ENCODE measurements at places on chromosomes 5 and 9. TPM values are rescaled to one million over a fixed set of nuclear protein-coding genes. Genes with fewer than 3 reads are reported as not detected.
A peak's percentile ranks its signal among the peaks of the same experiment; 100 is the strongest.

- DNase-seq, result no peak
These were observed 214.6 kb upstream of the C9orf72 start for GRCh38 chr9:27787891-27788290.

Gene ZNG1A
- total RNA-seq, result 51.1 TPM

Gene CDKN2B-AS1
- not detected for total RNA-seq

DNA sequence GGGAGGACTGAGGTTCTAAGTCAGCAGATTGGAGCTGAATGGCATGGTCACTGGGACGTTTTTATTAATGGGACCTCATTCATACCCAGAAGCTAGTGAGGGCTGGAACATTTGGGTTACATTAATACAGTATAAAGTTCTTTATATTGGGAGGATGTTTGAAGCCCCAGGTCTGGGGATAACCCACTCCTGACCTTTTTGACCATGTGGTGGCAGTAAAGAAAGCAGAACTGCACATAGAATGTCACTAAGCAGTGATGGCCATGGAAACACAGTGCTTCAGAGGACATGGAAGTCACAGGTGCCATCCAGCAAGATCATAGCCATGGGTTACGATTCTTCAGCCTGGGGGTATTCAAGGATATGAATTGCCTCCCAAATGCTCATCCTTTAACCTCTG lies 176.0 kb downstream of the ATP10B start:
- no peak for DNase-seq

GRCh38 chr5:172691886-172692285 lies 50.8 kb downstream of the NEURL1B start:
- DNase-seq, result no peak

Gene SLC45A2
- not detected for total RNA-seq

DNA sequence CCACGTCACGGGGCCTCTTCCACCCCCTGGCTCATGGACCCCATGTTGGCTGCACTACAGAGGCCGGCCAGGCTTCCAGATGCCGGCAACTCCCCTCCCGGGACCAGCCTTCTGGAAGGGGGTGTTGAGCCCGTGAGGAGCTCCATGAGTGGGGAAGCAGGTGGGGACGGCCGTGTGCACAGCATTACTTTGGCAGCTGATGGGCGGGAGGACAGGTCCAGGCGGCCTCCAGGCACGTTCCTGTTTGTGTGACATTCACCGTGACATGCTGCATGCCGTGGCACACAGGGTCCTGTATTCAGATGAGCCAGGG lies 29.1 kb upstream of the ABO start:
- DNase-seq, result no peak

DNA sequence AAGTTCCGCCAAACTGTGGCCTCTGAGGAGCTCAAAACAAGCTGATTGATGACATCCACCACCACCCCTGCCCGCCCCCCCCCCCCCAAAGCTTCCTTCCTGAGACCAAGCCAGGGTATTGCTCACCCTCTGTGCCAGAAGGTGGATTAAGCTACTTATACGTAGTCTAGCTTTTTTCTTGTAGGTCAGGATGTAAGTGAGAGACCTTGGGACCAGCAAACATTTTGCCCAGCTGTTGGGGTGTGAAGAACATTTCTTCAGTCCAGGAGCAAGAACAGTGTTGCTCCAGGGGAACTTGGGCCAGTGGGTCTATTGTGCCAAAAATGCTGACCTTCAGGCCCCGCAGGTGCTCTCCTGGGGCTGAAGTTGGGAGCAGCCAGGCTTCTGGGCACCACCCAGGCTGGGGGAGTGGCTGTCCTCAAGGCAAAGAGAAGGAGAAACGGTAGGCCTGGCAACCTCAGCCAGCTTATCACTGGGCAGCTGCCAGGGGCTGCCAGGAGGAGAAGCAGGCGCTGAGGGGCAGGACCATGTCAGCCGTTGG lies 18.0 kb downstream of the NEURL1B start:
- peak; percentile 46 for DNase-seq

DNA sequence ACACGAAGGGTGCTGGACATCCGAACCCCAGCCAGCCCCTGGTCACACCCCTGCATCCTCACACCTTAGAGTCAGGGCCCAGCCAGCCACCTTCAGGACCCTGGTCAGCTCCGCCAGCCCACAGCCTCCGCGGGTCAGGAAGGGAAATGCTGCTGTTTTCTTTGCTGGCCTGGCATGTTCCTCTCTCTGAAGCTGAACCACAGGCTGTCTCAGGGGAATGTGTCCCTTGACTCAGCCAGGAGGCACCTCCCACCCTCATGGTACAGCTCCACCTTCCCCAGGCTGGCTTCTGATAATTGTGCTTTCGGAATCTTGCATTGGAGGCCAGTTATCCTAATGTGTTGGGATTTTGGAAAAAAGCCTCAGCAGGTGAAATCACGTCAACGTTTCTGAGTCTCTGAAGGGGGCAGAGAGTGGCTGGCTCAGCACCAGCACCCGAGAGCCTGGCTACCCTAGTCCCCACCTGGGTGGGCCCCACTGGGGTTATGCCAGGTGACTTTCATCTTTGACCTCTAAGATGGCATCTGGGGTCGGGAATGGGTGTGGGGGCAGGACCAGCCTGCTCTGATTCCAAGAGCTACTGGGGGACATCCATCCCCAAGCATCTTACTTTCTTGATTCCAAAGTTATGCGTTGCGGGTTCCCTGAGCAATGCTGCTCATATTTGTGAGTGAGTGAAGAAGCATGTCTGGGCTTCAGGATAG lies 9.8 kb upstream of the OLFM1 start:
- DNase-seq, result peak; percentile 44

DNA sequence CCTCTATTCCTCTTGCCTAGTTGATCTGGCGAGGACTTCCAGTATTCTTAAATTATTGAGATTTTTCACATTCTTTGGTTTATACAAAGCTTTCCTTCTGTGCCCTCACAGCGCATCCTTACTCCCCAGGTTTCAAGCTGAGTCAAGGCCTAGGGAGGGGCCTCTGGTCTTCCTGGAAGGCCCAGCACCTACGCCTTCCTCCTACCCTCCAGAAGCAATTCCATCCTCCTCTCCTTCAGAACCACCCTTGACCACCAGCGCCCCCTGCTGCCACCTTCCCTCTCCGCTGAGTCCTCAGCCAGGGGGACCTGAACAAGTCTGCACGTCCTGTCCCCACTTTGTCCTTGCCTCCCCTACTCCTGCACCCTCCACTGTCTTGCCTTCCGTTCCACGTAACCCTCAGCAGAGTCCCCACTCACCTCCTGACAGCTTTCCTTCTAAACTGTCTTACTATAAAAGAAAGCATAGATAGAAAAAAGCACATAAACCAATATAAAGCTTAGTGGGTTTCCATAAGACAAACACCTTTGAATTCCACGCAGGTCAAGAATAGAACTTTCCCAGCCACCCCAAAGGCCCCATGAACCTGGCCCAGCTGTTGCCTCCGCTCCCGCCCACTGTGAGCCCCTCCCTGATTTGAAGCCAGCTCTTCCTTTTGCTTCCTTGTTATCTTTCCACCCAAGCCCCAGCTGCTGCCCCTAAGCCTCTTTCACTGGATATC lies 63.0 kb upstream of the CTSL start:
- peak; percentile 77 for DNase-seq

Gene SPATA31A3
- not detected for total RNA-seq

- no peak for DNase-seq
These were observed 1.3 kb upstream of the CARD19 start for GRCh38 chr9:93094658-93095204.

- peak; percentile 7 for DNase-seq
These were observed 238.4 kb downstream of the TRPM3 start for GRCh38 chr9:70883056-70883455.

DNA sequence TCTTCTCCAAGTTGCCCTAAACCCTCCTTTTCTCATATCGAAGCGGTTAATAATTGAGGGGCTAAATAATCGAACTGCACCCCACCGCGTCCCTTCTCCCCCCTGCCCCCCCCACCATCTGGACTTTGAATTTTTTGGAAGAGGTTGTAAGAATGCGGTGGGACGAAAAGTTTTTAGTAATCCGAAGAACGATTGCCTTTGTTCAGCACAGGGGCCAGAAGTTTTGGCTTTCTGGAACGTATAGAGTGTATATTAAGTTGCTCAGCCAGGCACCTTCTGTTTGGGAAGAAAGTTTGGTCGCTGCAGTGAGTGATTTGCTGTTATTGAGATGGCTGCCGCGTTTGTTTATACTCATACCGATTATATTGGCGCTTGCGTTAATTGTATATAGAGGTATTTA lies 518 bp downstream of the ERBIN start:
- no peak for DNase-seq

- DNase-seq, result peak; percentile 20
These were observed 60.7 kb downstream of the COL27A1 start for GRCh38 chr9:114216081-114216480.

GRCh38 chr5:59597690-59598546 lies 295.6 kb downstream of the PDE4D start:
- DNase-seq, result no peak

GRCh38 chr9:15306068-15306756 lies 804 bp downstream of the TTC39B start:
- peak; percentile 21 for DNase-seq

All from H4 (cell line).